ENCODE measurements at places on chromosomes 2 and 18.

DNA sequence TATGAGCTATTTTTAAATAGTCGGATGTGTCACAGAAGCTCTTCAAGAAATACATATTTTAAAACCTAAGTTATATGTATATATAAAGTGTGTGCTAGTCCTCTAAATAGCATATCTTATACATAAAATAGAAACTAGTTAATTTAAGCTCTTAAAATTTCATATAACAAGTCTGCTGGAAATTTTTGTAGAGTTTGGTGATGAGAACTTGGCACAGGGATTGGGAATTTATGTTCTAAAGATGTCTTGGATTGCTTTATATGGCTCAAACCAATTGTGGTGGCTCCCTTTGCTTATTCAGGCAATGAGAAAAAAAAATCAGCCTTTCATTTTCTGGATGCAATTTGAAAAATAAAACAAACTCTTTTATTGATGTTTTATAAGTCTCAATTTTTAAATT lies 142.8 kb upstream of the KCNJ3 start:
- no peak for DNase-seq

DNA sequence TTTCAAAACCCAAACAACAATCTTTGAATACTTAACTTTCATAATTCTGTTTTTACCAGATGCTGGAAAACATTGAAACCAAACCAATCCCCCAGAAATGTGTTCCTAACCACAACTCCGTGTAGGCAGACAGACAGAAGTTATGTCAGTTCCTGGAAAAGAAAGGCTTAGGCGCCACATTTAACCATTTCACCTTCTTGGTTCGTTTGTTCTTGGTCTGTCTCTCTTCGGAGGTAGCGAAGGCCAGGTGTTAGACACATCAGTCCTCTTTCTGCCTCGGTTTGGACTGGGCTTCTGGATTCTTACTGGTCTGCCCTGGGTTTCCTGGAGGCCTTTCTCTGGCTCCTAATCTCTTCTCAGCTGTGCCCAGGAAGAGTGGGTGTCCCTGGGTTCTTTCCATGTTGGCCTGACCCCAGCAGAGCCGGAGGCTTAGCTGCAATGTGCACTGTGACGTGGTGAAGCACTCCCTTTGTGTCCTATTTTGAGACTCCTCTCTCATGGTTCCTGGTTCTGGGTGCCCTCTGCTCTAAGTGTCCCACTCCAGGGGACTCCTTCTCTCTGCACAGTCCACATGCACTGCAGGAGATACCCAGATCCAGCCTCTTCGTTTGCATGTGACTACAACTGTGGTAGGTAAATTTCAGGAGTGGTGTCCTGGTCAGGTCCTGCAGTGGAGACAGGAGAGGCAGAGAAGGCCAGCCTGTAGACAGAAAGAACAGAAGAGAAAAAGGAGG lies 23.1 kb upstream of the RAB31 start:
- no peak for DNase-seq

GRCh38 chr2:212974692-212975091 lies 176.7 kb downstream of the IKZF2 start:
- DNase-seq = no peak

- DNase-seq = no peak
These were observed 2.2 kb downstream of the HMSD start for GRCh38 chr18:63951302-63951705.

GRCh38 chr2:166957686-166958085 lies 69.4 kb downstream of the XIRP2 start:
- DNase-seq = no peak

GRCh38 chr18:70973626-70974025 lies 684.8 kb downstream of the SOCS6 start:
- DNase-seq = no peak

- DNase-seq = no peak
These were observed 116.6 kb upstream of the LTBP1 start for GRCh38 chr2:32830196-32830595.
